Kidney glomerular epithelial cell (primary cell): ENCODE measurements at places on chromosomes 4 and X.

GRCh38 chr4:182577411-182577810 lies 334.2 kb downstream of the TENM3 start:
- DNase-seq = peak; percentile 16

DNA sequence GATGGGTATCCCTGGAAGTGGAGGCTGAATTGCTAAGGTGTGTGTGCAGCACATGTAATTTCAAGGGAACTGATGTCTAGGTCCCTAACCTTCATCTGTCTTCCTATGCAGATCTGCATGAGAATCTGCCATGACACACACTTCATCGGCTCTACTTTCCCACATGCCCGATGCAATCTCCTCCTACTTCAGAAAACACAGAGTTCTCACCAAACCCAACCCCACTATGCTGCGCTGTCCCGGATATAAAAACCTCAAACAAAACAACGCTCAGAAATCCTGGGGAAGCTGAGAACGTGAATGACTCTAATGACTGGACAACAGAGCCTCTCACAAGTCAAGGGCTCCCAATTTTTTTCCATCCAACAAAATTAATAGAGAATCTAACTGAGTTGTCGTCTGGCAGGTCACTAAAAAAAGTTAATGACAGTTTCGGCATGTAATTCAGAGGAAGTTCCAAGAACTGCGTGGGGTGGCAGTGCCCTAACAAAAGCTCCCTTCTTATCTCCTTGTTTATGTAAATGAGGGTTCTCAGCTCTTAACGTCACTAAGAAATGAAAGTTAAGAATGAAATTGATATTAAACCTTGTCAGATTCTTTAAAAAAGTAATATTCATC lies 39.0 kb downstream of the STX18 start:
- no peak for DNase-seq

- peak; percentile 29 for DNase-seq
Measured at GRCh38 chr4:57442831-57443291, 332.7 kb upstream of the IGFBP7 start.

DNA sequence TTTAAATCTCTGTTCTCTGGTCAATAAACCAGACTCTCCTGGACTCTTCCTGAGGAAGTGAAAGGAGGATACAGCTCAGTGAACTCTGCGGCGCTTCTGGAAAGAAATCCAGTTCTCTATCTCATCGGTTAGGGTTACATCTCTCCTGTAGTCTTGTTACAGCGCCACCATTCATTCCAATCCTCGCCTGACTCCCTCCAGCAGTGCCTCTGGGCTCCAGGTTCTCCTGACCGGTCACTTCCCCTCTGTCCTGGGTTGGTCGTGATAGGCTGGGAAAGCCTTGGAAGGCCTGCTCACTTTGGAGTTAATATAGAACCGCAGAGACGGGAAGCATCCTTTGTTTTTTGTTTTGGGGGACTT lies 97.0 kb upstream of the STOX2 start:
- DNase-seq = peak; percentile 84

DNA sequence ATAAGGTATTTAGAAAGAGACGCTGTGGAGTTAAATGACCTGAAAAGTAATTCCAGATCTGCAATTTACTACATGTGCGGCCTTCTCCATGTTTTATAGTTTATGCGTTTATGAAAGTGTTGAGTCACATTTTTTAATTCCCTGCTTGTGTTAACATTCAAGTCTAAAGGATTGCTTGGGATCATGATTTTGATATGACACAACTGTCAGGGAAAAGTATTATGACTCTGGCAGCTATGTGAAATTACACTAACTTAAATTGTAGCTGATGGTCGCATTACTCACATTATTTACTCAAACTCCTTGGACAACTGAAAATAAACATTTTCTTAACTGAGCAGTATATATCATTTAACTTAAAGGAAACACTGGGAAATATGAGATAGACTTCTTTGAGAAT lies 14.3 kb upstream of the GABRB1 start:
- DNase-seq = no peak

DNA sequence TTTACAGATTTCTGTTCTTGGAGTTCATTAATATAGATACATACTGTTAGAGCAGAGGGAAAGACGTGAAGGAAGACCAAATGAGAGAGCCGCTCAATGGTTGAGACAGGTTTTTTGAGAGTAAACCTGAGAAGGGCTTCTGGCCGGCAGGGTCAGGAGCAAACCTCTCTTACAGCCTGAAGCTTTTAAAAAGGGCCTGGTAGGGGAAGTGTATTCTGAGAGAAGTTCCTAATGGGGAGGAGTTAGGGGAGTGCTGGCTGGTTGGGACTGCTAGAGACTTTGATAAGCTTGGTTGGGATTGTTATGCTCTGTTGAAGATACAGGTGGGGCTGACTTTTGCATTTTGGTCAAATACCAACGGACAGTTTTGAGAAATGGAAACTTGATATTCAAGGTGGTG lies 186.8 kb upstream of the PABPC4L start:
- DNase-seq = no peak

- no peak for DNase-seq
Measured at GRCh38 chrX:39779952-39780783, 317.6 kb downstream of the BCOR start.

- no peak for DNase-seq
Measured at GRCh38 chrX:29862126-29862677, 353.2 kb upstream of the MAGEB2 start.

GRCh38 chrX:12974305-12974795 lies 560 bp upstream of the TMSB4X start:
- no peak for DNase-seq

DNA sequence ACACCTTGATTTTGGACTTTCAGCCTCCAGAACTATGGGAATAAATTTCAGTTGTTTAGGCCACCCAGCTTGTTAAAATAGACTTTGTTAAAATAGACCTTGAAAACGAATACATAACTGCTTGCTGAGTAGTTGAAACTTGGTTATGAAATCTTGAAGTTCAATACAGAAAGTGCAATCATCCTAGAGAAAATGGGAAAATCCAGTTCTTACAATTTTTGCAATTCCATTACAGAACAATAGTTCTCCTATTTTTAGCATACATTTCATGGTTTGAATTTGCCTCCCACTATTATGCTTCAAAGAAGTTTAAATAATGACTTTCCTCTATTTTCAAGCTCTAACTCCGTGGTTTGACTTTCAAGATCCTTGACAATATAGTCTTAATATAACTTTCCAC lies 10.5 kb downstream of the TLR1 start:
- DNase-seq = no peak

DNA sequence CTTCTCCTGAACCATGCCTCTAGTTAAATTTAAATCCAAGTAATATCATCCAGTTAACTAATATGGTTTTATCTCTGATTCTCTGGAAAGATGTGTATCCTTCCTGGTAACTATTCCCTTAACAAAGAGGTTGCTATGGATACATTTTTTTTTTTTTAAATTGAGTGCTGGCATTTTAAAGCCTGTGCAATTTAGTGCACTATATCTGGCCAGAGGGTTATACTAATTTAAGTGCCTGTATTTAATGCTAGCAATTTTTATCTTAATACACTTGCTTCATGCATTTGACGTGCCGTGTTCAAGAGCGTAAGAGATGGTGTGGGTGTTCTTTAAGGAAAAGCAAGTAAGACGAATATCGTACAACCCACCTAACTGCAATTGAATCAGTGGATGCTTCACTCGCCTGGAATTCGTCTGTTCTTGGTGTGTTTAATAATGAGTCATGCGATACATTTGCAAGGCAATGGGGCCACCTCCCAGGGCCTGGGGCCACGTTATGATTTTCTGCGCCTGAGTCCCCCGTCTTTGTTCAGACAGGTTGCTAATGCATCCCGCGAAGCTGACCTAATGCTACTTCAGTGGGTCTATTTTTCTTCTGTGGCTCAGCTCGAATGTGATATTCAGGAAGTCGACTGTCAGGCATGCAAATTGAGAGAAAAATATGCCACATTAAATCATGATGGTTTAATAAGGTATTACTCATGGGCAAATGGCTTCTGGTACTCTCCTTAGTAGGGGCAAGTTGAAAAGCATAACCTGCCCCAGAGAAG lies 14.2 kb upstream of the MID1 start:
- DNase-seq = peak; percentile 72

DNA sequence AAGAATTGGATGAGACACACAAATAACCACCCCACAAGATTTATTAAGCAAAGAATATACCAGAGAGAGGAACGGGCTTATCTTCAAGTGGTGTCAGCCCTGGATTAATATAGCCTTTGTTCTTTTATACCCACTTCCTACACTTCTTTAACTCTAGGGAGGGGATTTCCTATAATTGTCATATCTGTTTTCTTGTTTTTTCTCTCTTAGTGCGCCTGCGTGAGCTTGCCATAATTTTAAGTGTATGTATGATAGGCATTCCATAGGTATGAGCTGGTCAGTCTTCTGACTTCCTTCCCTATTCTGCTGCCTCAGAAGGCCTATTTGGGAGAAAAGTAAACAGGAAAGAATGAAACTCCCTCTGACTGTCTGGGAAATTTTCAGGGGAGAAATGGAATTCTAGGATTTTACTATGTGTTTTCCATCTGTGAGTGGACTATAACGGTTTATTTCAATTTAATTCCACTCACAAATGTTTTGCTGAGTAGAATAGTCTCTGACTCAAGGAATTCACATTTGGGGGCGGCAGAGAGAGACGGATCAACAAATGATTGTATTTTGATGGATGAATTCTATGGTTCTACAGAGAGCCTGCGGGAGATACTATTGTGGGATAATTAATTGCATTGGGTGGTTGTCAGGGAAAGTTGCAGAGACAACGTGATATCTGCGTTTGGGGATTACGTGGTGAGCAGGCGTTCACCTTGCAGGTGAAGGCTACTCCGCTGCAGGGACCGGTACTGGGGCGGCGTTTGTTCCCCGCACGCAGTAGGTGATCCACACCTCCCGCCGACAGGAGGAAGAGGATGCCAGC lies 626 bp upstream of the CEP135 start:
- DNase-seq = peak; percentile 89

GRCh38 chrX:131792356-131792749 lies 230.7 kb upstream of the STK26 start:
- DNase-seq = no peak

DNA sequence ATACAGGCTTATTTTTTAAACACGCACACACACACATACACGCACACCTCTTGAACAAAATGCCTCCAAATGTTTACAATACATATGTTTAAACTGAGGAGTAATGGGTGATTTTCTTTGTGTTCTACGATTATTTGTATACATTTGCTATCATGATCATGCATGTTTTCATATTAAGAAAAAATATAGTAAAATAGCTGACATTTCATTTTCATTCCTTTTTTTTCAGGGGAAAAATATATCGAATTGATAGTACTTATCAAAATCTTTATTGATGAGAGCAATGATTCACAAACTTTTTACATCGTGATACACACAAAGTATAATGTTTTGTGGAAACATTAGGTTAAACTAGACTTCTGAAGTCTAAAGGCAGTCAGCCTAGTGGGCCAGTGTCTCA lies 618.9 kb downstream of the TECRL start:
- no peak for DNase-seq

DNA sequence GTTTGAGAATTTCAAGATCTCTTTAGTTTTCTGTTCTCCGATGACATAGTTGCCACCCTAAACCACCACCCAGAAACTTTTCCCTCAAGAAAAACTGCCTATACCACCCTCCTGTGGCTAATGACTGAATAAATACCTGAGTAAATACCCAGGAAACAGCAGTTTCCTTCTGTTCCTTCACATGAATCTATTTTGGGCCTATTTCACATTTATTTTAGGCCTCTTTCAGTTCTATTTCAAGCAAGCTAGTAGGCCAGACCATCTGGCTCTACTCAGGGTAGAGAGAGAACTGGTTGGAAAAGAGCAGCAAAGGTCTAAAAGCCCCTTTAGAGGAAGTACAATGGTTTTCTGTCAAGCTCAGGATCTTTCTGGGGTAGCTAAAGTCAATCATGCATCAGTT lies 23.4 kb downstream of the ARHGEF9 start:
- no peak for DNase-seq

DNA sequence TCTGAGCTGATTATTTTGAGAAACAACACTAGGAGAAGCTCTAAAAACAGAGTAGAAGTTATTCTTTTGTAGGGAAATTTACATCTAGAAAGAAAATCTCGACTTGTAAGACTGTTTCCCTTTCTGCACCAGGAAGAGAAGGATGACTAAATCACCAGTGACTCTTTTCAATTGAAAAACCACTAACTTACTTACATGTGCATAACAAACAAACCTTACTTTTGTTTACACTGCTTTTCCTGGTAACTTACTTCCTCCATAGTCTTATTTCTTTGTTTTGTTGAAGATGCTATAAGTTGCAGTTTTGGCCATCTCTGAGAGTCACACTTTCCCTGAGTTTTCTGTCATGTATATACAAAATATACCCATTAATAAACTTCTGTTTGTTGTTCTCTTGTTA lies 293.6 kb upstream of the FAT4 start:
- no peak for DNase-seq

DNA sequence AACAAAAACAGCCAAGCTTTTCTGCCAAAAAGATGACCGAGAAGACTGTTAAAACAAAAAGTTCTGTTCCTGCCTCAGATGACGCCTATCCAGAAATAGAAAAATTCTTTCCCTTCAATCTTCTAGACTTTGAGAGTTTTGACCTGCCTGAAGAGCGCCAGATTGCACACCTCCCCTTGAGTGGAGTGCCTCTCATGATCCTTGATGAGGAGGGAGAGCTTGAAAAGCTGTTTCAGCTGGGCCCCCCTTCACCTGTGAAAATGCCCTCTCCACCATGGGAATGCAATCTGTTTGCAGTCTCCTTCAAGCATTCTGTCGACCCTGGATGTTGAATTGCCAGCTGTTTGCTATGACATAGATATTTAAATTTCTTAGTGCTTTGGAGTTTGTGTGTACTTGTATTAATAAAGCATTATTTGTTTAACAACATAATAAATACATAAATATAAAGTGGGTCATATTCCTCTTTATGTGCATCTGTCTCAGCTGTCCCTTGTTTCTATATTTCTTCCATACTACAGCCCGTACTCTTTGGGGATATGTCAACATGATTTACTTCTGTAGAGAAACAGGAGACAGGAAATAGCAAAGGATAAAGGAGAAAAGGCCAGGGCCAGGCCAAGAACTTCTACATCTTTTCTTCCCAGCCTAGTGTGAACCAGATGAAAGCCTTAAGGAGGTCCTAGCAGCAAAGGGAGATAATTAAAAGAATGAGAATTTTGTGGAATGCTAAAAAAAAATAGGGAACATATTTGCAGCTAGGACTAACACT lies 667 bp downstream of the PTTG2 start:
- no peak for DNase-seq

DNA sequence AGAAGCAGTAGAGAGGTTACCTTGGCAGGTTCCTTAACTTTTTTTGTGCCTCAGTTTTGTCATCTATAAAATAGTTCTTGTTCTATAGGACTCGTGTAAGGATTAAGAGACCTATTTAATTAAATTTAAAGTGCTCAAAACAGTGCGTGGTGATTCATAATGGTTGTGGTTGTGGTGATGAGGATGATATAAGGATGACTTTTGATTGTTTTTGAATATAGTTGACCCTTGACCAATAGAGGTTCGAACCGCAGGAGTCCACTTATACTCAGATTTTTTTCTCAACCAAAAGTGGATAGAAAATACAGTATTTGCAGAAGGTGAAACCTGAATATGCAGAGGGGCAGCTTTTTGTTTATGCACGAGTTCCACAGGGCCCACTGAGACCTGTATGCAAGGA lies 14.6 kb downstream of the SMAD1 start:
- DNase-seq = no peak

- no peak for DNase-seq
Measured at GRCh38 chr4:17877661-17878060, 66.9 kb downstream of the NCAPG start.
